ENCODE measurements at places on chromosomes 5 and 9.

DNA sequence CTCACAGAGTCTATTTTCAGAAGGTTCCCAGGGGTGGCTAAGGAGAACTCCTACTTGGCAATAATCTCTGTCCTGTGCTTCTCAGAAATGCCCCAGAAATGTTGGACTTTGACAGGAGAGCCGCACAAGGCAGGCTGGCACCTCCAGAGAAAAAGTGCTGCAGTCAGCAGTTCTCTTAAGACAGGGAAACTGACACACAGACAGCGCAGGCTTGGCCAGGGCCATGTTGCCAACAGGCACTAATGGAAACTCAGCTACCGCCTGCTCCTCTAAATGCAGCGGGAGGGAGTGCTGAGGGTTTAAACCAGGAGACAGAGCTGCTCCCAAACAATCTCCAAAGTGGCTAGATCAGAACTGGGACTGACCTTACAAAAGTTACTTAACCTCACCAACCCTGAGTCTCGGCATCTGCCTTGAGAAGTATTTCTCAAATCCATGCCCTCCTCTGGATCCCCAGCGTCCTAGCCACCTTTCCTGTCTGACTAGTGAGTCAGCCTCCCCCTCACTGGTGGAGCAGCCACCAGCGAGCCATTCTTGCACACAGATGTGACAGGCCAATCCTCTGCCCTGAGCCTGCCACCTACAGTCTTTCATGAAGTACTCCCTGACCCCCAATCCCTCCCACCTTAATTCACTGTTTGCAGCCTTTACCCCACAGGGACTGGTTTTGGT lies 186.4 kb downstream of the CDK5RAP2 start:
- DNase-seq = peak; percentile 46

DNA sequence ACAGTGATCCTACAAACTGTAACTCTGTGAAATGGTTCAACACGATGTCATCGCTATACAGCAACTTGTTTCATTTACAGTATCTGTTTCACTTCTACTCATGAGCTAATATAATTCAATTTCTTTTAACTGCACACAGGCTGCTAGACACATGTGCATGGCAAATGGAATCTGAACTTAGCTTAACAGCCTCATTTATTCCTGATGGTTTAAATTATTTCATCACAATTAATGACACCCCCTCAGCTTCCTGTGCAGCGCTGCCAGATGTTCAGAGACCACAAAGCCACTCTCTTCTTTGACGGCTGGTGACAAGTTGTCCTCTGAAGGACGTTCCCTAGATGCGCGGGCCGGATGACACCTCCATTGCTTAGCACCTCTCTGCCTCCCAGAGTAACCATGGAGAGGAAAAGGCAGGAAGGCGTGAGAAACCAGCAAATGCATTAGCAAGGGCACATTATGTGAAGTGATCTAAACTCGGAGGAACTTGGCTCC lies 191.1 kb downstream of the BNC2 start:
- no peak for DNase-seq

- no peak for DNase-seq
Measured at GRCh38 chr5:116075191-116075831, 9.5 kb upstream of the COMMD10 start.

DNA sequence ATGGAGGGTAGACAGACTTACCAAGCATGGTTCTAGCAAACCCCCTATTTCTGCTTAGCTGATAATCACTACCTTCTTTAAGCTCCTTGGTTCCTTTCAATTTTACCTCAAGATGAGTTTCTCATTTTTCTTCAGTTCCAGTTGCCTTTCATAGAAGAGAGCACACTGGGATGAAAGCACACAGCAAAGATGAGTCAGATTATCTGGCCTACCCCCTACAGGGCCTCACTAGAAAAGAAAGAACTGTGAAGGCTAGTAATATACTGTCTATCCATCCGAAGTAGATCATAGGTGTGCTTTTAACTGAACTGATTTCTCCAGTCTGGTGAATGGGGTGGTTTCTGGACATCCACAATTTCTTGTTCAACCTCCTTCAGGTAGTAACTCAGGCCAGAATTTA lies 122.5 kb downstream of the TRPM3 start:
- DNase-seq = peak; percentile 20

DNA sequence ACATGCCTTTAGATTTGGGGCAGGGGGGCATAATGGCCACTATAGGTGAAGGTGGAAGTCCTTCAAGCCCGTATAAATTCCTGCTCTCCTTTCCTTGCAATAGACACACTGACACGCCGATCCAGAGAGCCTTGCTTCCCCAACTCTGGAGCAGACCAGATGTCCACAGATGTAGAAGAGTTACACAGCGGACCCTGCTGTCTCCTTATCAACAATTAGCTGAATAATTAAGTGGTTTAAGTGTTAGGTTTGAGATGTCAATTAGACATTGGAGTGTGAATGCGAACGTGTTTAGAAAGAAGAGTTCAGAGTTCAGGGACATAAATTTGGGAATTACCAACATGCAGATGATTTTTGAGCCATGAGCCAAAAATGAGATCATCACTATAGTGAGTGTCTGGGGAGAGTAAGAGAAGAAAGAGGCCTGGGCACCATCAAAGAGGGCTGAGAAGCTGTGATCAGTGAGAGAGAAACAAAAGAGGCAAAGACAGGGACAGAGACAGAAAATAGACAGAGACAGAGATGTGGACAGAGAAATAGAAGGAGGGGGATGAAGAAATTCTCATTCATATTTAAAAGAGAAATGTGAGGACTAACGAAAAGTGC lies 734.4 kb upstream of the ADAMTS16 start:
- DNase-seq = no peak

DNA sequence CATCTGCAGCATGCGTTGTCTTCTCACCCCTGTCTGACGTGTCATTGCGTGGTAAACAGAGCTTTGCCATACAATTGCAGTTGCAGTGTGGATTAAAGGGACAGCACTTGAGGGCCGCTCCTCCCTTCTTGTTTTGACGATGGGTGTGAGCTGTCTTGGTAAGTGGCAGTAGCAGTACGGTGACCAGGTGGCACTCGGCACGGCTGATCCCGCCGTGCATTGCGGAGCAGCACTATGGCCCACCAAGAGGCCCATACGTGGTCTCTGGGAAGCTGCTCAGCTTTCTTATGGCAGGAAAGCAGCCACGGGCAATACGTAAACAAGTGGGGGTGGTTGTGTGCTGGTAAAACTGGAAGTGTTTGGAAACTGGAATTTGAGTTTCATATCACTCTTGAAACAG lies 25.1 kb downstream of the EHMT1 start:
- no peak for DNase-seq

DNA sequence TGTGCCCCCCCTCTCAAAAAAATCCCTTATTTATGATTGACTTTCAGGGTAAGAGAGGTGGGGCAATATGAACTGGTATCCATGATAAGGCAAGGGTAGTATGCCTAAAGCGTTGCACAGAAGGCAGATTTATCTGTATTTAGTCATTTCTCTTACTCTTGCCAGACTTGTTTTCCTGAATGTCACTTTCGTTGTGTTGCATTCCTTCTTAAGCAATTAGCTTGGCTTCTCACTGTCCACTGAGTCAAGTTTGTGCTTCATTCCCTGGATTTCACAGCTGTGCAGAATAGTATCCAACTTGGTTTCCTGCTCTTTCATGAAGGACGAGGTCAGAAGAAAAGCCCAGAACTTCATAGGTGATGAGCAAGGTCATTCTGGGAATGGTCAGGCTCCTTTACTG lies 301.5 kb upstream of the ACTBL2 start:
- DNase-seq = peak; percentile 23

DNA sequence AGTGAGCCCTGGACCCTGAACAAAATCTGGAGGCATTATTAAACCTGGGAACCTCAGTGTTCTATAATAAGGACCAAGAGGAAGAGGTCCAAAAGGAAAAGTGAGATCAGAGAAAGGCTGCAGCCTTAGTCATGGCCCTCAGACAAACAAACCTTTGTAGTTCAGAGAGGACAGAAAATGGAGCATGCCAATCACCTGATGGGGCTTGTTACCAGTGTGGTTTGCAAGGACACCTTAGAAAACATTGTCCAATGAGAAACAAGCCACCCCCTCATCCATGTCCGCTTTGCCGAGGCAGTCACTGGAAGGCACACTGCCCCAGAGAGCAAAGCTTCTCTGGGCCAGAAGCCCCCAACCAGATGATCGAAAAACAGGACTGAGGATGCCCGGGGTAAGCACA lies 254.8 kb downstream of the CDH10 start:
- DNase-seq = no peak

GRCh38 chr5:68352166-68352565 lies 136.6 kb downstream of the PIK3R1 start:
- DNase-seq = no peak

Data from fibroblast of pulmonary artery (primary cell).